Adipocyte (in vitro differentiated cells): ENCODE measurements at places on chromosomes 13 and 19.

DNA sequence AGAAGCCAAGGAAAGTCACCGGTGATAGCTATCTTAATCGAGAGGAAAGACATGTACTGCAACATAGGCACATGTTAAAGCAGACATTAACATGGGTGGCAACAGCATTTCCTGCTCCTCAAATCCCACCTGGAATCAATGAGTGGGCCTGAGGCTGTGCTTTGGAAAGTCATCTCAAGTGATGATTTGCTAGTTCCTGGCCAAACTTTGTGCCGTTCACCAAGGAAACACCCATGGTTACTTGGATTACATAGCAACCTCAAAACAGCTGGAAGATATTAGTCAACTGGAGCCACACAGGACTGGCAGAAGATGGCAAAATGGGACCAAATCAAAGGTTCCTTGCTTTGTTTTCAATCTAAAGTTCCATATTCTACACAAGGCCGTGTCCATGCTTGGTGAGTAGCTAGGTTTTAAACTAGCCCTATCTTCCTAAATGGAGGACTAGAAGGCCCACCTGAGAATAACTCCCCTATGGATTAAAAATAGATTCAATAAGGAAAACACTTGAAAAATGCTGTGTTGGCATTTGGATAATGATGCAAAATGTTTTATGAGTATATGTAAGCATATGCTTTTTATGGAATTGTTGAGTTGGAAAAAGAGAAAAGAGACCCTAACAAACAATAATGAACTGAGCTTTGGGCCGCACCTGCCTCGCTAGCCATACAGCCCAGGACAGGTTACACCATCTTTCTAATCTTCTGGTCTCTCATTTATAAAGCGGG lies 144.5 kb downstream of the RGCC start:
- peak; percentile 71 for DNase-seq

GRCh38 chr13:102816708-102817107 lies 17.8 kb downstream of the BIVM start:
- no peak for DNase-seq

GRCh38 chr13:50629966-50630365 lies 213.5 kb downstream of the DLEU7 start:
- no peak for DNase-seq

DNA sequence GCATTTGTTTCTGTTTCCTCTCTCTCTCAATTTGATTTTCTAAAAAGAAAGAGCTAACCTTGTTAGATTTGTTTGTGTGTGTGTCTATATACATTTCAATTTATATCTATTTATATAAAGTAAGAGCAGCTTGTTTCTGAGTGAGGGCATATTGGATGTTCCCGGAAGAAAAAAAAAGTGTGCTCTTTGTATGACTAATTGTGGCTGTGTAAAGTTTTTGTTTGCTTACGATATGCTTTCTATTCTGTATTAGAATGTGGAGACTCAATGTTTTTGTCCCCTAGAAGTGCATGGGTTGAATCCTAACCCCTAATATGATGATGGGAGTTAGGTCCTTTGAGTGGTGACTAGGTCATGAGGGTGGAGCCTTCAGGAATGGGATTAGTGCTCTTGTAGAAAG lies 66.6 kb upstream of the C1QTNF9B start:
- peak; percentile 27 for DNase-seq

DNA sequence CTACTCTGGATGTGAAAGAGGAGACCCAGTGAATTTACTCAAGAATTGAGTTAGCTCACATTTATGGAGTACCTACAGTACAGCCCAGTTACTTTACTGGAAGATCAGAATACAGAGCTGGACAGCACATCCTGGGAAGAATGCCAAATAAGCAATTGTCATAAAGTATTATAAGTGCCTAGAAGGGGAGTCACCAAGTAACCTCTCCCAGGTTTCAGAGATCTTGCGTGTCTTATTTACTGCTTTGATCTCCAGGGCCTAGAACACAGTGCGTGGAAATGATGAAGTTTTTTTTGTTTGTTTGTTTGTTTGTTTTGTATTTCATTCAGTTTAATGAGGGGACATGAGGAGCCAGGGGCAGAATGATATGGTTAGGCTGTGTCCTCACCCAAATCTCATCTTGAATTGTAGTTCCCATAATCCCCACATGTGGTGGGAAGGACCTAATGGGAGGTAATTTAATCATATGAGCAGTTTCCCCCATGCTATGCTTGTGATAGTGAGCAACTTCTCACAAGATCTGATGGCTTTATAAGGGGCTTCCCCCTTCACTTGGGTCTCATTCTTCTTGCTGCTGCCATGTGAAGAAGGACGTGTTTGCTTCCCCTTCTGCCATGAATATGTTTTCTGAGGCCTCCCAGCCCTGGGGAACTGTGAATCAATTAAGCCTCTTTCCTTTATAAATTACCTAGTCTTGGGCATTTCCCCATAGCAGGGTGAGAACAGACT lies 5.2 kb downstream of the GARRE1 start:
- no peak for DNase-seq

- DNase-seq, result no peak
Measured at GRCh38 chr13:95243207-95243606, 58.0 kb downstream of the ABCC4 start.

DNA sequence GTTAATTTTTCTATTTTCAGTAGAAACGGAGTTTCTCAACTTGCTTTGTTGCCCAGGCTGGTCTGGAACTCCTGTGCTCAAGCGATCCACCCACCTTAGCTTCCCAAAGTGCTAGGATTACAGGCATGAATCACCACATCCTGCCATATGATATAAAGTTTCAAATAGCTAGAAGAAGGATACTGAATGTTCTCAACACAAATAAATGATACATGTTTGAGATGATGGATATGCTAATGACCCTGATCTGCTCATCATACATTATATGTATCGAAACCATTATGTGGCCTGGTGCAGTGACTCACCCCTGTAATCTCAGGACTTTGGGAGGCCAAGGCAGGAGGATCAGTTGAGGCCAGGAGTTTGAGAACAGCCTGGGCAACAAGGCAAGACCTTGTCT lies 11.5 kb downstream of the CIB3 start:
- DNase-seq, result peak; percentile 67

- peak; percentile 5 for DNase-seq
Measured at GRCh38 chr13:27425158-27425917, 919 bp downstream of the GTF3A start.

DNA sequence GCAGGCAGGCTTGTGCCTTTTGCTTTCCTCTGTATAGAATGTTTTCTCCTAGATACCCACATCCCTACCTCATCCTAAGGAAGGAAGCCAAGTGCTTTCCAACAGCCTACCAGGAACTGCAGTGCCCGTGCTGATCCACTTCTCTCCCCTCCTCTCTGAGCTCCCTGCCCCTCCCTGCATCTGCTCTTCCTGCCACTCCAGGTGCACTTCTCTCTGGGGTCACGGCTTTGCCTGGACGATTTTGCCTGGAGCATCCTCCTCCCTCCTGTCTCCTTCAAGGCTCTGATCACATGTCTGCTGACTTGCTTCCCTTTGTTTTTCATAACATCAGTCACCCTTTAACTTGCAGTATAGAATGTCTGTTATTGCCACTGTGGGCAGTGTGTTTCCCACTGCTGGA lies 34.7 kb upstream of the IRS2 start:
- DNase-seq, result no peak

DNA sequence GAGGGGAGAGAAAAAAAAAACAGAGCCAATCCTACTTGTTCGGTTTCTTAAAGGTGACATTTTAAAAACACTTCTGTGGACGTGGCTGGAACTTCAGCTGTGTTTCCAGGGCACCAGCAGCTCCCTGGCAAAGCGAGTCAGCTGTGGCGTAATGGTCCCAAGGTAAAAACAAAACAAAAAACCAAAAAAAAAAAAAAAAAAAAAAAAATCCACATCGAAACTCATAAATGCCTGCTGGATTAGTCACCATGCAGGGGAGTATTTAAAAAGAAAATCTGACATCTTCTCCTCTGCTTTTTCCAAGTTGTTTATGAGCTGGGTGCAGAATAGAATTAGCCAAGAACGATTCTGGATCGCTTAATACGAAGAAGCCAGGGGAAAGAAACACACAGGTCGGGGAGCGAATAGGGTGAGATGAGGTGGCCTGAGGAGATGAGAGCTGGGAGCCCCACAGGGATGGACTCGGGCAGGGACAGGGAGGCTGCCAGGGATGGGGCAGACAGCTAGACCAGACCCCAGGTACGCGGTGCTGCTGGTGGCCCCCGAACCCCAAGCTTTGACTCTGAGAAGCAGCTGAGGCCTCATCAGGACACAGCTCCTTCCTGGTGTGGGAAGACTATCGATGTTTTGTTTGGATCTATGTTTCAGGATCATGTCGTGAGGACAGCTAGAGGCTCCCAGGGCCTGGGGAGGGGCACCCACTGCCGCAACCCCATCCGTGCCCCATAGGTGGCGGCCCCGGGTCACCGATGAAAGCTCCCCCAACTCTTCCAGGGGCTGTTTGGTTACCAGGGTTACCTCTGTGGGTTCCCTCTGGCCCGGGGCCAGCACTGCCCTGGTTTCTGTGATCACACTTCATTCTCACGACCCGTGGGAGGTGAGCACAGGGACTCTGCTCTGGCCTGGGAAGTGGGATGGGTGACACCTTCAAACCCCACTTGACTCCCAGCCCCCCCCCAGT lies 3.1 kb upstream of the CTXN1 start:
- DNase-seq, result peak; percentile 83

DNA sequence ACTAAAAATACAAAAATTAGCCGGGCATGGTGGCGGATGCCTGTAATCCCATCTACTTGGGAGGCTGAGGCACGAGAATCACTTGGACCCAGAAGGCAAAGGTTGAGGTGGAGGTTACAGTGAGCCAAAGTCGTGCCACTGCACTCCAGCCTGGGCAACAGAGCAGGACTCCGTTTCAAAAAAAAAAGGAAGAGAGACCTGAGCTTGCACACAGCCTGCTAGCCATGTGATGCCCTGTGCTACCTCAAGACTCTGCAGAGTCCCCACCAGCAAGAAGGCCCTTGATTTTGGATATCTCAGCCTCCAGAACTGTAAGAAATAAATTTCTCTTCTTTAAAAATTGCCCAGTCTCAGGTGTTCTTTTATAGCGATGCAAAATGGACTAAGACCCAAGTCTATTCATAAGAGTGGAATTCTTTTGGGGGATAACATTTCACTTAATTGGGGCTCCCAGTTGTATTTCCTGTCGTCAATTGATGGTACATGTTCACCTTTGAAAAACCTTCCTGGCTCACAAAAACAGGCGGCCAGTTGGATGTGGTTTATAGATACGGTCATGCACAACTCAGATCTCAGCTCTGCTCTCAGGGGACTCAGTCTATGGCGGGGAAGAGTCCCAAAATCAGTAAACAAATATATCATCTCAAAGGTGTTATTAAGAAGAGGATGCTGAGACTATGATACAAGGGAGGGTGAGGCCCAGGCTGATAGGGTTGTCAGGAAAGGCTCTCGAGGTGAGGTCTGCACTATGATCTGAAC lies 2.4 kb upstream of the CHERP start:
- DNase-seq, result no peak

- no peak for DNase-seq
Measured at GRCh38 chr13:113561417-113562084, 23.0 kb upstream of the TFDP1 start.

- DNase-seq, result no peak
Measured at GRCh38 chr19:4678881-4679790, 9.0 kb upstream of the MYDGF start.

- no peak for DNase-seq
Measured at GRCh38 chr13:104962411-104962810, 1573.1 kb downstream of the EFNB2 start.

- DNase-seq, result no peak
Measured at GRCh38 chr13:109191413-109191812, 562.0 kb downstream of the MYO16 start.

DNA sequence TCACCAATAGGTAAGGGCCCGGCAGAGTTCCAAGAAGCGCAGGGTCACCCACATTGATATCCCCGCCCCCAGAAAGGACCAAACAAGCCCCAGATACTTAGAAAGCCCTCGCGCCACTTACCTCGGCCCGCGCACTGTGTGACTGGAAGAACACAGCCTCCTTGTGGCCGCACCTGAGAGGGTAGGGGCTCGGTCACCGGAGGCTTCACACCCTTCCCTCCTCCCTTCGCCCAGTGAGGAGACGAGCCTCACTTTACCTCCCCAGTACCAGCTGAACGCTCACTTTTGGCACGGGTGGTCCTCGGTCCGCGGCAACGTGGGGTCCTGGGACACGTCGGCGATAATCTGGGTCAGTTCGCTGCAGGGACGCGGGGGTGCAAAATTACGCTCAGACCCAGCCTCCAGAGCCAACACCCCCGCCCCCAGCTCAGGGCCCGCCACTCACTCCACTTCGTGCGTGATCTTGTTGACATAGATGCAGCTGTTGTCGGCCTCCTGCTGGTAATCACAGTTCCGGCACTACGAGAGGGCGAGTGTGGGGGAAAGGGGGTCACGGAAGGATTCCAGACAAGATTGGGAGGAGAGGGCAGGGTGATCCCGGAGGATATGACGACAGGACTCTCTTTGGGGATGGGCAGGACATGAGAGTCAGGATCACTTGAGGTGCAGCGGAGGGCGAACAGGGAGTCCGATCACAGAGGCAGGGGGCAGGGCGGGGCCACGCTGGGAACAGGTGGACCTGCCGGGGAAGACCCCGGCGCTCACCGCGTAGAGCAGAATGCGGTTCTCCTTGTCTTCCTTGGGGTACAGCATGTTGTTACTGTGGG lies 568 bp downstream of the POLR2I start:
- DNase-seq, result peak; percentile 56

DNA sequence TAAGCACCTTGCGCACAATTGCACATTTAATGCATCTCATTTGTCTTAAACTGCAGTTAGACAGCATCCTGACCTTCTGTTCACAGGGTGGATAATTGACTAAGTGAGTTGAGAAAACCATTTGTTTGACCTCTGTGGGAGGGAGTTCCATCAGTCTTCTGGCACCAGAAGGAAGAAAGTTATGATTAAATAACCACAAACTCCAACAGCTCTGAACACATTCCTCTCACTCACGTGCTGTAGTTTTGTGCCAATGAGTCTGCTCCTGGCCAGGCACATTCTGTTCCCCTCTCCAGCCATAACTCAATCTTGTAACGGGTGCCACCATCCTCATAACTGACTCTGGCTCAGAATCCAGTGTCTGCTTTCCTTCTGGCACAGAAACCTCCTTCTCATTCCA lies 817.2 kb downstream of the SLITRK1 start:
- DNase-seq, result peak; percentile 88

DNA sequence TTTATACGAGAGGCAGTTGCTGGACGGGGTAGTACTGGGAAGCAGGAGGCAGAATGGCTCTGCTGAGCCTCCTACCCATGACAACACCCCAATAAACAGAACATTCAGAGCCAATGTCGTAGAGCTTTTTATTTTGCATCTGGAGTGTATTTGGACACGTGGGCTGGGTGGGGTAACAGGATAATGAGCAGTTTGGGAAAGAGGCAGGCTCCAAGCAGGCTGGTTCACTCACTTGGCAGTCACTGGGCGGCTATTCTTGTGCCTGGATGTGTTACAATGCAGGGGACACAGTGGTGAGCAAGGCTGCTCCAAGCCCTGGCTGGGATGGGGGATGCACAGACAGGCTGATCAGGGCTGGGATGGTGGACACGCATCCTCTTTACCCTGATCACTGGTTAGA lies 9.5 kb downstream of the ACTMAP start:
- peak; percentile 64 for DNase-seq

- DNase-seq, result no peak
Measured at GRCh38 chr13:40438022-40438680, 228.3 kb downstream of the FOXO1 start.
